Mucosa of gallbladder (tissue), 1 donor: ENCODE measurements at places on chromosomes 7 and 10. TPM values are rescaled to one million over a fixed set of nuclear protein-coding genes. Genes with fewer than 3 reads are reported as not detected.
A peak's percentile ranks its signal among the peaks of the same experiment; 100 is the strongest.

GRCh38 chr7:137017221-137017620, 148.8 kb downstream of the CHRM2 start:
- no peak for DNase-seq

DNA sequence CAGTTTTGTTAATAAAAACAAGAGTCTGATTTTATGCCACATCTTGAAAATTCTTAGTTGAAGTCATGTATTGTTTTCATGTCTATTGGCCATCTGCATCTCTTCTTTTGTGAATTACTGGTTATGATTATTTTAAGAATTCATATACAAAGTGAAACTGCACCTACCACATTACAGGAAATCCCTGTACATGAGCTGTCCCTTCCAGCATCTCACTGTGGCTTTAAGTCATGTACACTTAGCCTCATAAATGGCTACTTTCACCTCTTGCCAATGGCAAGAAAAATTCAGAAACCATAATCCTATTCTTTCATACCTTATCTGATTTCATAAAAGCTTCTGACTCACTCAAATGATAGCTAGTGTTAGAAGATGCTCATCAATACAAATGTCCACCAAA, 48.6 kb downstream of the CRTAC1 start:
- DNase-seq: no peak

DNA sequence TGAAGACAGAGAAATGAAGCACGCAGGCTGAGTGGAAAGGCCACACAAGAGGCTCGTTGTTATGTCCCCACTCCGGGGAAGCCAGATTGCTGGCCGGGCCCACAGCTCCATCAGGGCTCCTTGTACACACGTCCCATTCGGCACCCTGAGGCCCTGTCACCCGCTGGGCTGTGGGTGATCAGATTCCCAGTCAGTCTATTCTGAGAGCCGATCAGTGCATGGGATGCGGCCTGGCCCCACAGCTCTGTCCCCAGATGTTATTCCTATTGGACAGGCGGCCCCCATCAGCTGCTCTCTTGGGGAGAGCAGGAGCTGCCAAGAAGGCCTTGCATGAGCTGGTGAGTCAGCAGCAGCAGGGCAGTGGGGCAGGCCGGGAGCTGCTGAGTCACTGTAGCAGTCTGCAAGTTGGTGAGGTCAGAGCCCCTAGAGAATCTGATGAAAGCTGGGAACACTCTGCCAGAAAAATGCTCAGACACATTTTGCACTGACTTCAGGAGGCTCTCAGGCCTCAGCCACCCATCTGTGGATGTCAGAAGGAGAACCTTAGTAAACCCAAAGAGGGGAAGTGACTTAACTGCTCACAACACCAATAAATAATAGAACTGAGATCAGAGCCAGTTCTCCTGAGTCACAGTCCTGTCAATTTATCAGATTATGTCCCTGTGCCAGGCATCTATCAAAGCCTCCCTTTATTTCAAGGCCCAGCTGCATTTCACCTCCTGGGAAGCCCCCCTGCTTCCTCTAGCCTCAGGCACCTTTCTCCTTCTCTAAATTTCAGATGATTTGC, 9.4 kb upstream of the PSAP start:
- peak; percentile 92 for DNase-seq

- no peak for DNase-seq
These were observed 142.8 kb downstream of the LSM5 start for GRCh38 chr7:32347244-32347828.

Gene AOAH
- 17.0 TPM for total RNA-seq

Gene CHAT
- total RNA-seq: 0.86 TPM

GRCh38 chr10:50991456-50992355, 82.6 kb upstream of the PRKG1 start:
- peak; percentile 40 for DNase-seq

Gene PDE6C
- not detected for total RNA-seq

DNA sequence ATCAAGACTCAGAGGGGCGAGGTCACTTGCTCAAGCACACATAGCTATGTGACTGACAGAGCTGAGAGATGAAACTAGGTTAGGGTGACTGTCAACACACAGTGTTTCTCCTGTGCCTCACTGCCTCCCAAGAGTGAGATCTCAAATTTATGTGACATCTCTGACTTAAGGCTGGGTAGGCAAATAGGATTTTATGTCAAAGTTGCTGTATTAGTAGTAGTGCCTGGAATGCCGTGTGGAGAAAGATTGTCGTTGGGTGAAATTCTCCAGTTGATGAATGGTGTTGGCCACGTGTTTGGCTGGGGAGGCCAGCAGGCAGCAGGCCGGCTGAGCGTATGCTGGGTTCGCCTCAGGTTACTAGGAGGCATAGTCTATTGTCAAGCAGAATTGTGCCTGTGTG, 148.3 kb upstream of the BMPER start:
- no peak for DNase-seq

GRCh38 chr7:34057956-34058355, 152.6 kb downstream of the BMPER start:
- DNase-seq: no peak

Gene VSTM4
- 13.1 TPM for total RNA-seq

Gene HPSE2
- total RNA-seq: 12.4 TPM

DNA sequence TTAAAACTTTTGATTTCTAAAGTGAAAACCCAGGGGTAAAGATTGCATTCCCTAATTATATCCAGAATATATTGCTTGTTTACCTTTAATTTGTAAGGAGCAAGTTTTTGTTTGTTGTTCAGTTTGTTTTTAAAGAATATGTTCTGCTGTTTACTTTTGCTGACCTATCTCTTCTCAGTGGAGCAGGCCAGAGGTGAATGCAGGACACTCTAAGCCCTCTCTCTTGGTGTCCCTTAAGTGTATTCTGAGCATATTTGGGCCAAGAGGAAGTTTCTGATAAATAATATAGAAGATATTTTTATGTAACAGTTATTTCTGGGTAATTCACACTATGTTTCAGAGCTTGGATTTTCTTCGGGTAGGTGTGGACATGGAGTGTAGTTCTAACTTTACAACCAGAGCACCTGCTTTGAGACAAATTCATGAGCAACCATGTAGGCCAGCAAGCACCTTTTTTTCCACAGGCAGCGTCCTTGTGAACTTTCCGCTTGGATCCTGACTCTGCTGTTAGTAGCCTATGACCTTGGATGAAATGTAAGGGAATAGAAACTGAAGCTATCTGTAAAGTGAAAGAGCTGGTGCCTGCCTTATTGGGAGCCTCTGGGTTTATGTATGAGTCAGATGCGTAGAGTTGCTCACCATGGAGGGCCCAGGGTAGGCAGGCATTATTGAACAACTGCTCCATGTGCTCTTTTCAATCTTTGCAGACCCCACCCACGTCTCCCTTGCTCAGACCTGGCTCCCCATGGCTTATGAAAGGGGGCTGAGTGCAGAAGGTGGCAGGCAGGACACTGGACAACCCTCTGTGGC, 16.1 kb downstream of the OGDH start:
- DNase-seq: no peak
